ENCODE measurements at places on chromosomes 6 and 20. TPM values are rescaled to one million over a fixed set of nuclear protein-coding genes. Genes with fewer than 3 reads are reported as not detected.

- H3K4me1 ChIP-seq, result peaks cover 33% of the 10 kb centered on the region
- no peak overlapping the region for H3K27ac ChIP-seq
- H3K27me3 ChIP-seq, result no peaks in the 10 kb centered on the region
- peaks cover 6% of the 10 kb centered on the region for H3K36me3 ChIP-seq
- peak; percentile 45 for DNase-seq
Measured at GRCh38 chr6:98839781-98840361, 5.5 kb downstream of the POU3F2 start.

DNA sequence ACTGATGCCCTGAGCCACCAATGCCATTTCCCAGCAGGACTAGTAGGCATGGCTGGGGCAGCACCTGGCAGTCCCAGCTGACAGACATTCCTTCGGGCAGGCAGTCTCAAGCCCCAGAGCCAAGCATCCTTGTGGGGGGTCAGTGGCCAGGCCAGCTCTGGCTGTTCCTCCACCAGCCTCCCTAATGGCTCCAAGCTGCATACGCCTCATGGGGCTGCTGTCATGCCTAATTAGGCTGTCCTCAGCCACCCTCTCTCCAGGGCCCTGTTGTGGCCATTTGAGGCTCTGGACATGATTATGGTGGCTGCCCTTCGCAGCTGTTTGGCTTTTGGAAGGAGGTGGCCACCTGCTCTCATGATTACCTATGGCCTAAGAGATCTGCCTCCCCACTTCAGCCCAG lies 79.4 kb downstream of the DLGAP4 start:
- H3K4me3 ChIP-seq, result no peak overlapping the region
- DNase-seq, result no peak
- no peak overlapping the region for H3K27ac ChIP-seq
- no peaks in the 10 kb centered on the region for H3K36me3 ChIP-seq
- H3K4me1 ChIP-seq, result no peaks in the 10 kb centered on the region

The BMP7 gene
- total RNA-seq, result 7.5 TPM

- peak; percentile 73 for DNase-seq
- peaks cover 5% of the 10 kb centered on the region for H3K4me1 ChIP-seq
- H3K36me3 ChIP-seq, result peaks cover 59% of the 10 kb centered on the region
- H3K27me3 ChIP-seq, result no peaks in the 10 kb centered on the region
Measured at GRCh38 chr6:44431118-44431725, 43.7 kb downstream of the CDC5L start.

- DNase-seq, result no peak
- H3K4me1 ChIP-seq, result no peaks in the 10 kb centered on the region
- H3K36me3 ChIP-seq, result no peaks in the 10 kb centered on the region
Measured at GRCh38 chr6:44349904-44350649, 7.6 kb downstream of the SPATS1 start.

DNA sequence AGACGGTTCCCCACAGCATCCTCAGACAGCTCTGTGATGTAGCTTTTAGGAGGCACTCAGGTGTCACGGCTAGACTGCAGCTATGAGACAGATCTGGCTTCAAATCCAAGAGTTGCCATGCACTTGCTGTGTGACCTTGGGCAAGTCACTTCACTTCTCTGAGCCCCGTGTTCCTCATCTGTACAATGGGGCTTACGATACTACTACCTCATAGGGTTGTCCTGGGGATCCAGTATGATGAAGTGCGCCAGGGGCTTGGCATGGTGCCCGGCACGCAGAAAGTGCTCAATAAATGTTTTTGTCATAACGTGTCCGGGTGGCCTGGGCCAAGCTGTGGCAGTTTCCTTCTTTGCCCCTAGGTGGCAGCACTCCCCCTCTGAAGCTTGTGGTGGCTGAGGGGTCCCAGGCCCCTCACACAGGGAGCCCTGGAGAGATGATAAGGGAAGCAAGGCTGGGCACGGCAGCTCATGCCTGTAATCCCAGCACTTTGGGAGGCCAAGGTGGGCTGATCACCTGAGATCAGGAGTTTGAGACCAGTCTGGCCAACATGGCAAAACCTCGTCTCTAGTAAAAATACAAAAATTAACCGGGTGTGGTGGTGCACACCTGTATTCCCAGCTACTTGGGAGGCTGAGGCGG lies 19.1 kb upstream of the CHMP4B start:
- H3K27ac ChIP-seq, result no peak overlapping the region
- no peaks in the 10 kb centered on the region for H3K4me1 ChIP-seq
- no peaks in the 10 kb centered on the region for H3K36me3 ChIP-seq
- H3K4me3 ChIP-seq, result no peak overlapping the region

The CD83 gene
- 15.0 TPM for total RNA-seq

GRCh38 chr6:41538556-41539182 lies 7.5 kb upstream of the FOXP4 start:
- H3K36me3 ChIP-seq, result no peaks in the 10 kb centered on the region
- no peak overlapping the region for H3K27ac ChIP-seq
- H3K27me3 ChIP-seq, result no peaks in the 10 kb centered on the region

DNA sequence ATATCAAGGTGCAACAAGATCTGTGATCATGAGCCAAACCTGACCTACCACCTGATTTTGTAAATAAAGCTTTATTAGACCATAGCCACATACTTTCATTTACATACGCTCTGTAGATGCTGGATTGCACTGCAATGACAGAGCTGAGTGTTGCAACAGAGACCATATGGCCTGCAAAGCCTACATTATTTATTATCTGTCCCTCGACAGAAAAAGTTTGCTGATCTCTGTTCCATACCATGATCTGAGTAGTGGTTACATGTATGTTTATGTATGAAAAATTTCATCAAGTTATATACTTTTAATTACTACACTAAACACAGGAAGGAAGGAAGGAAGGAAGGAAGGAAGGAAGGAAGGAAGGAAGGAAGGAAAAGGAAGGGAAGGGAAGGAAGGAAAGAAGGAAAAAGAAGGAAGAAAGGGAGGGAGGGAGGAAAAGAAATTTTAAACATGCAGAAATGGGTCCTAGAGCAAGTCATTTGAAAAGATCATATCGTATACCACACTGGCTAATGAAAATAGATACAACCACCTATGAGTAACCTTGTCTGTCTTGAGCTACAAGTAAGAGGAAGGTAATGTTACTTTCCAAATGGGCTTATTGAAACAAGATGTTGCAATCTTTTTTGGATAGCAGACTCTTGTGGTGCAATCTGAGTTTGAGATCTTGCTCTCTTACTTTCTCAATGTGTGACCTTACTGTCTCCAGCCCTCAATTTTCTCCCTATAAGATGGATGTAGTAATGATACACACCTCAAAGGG lies 441.0 kb downstream of the KIF16B start:
- H3K36me3 ChIP-seq, result no peaks in the 10 kb centered on the region
- no peak overlapping the region for H3K4me3 ChIP-seq
- H3K27me3 ChIP-seq, result no peaks in the 10 kb centered on the region
- no peak overlapping the region for H3K27ac ChIP-seq

- peak within 1 kb of the TSS; percentile 76 for H3K4me3 ChIP-seq
- H3K27me3 ChIP-seq, result no peaks in the 10 kb centered on the region
- peak within 1 kb of the TSS; percentile 99 for H3K27ac ChIP-seq
Measured at GRCh38 chr6:31620586-31621319, at the start of gene PRRC2A. PRRC2A (plus strand) TSS chr6:31620715; CDS start chr6:31622790, 2,075 bp downstream.

DNA sequence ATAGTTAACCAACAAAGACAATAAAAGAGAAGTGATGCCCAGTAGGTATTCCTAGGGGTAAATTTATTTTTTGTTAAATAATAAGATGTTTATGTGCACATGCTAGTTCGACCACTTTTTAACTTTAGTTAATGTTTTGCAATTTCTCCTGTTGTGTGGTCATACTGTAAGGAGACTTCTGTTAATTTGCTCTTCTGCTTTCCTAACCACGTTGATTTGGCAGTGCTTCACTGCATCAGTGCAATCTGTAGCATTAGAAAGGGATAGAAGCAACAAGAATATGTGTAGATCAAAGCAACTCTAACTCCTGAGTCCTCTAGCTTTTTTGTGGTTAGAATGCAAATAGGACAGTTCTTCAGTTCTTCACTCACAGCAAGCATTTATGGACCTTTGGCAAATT lies 13.9 kb downstream of the MYB start:
- H3K27me3 ChIP-seq, result no peaks in the 10 kb centered on the region
- no peak overlapping the region for H3K27ac ChIP-seq
- no peaks in the 10 kb centered on the region for H3K4me1 ChIP-seq
- no peak overlapping the region for H3K4me3 ChIP-seq
- H3K36me3 ChIP-seq, result peaks cover 16% of the 10 kb centered on the region
- DNase-seq, result no peak

DNA sequence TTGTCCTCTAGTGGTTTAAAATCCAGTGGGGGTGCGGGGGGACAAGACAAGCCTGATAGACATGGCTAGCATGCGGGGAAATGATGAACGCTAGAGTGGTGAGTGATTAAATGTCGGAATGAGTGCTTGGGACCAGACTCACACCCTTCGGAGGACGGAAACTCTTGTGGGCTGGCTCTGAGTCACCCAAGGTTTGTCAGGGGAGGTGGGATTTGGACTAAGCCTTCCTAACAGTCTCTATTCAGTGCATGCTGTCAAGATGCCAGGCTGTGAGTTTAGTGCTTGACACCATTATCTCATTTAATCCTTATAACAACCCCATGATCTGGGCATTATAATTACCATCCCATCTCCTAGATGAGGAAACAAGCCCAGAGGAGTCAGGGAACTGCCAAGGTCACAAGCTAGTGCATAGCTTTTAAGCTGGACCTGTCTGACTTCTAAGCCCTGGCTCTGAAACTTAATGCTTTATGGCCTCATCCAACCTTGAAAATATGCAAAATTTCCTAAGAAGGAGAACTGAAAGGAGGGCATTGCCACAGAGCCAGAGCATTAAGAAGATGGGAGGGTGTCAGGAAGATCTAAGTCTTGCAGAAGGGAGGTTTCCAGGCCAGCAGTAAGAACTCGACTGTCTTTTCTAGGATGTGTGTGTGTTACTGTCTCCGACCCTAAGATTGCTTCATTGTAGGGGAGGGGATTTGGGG lies 168.7 kb upstream of the LRFN2 start:
- H3K27ac ChIP-seq, result no peak overlapping the region
- H3K27me3 ChIP-seq, result no peaks in the 10 kb centered on the region
- DNase-seq, result peak; percentile 8
- no peaks in the 10 kb centered on the region for H3K4me1 ChIP-seq

The BPIFB2 gene
- not detected for total RNA-seq

Measured in A673 (cell line).